Endodermal cell (in vitro differentiated cells): ENCODE measurements at places on chromosomes 1 and 21. TPM values are rescaled to one million over a fixed set of nuclear protein-coding genes. Genes with fewer than 3 reads are reported as not detected.

DNA sequence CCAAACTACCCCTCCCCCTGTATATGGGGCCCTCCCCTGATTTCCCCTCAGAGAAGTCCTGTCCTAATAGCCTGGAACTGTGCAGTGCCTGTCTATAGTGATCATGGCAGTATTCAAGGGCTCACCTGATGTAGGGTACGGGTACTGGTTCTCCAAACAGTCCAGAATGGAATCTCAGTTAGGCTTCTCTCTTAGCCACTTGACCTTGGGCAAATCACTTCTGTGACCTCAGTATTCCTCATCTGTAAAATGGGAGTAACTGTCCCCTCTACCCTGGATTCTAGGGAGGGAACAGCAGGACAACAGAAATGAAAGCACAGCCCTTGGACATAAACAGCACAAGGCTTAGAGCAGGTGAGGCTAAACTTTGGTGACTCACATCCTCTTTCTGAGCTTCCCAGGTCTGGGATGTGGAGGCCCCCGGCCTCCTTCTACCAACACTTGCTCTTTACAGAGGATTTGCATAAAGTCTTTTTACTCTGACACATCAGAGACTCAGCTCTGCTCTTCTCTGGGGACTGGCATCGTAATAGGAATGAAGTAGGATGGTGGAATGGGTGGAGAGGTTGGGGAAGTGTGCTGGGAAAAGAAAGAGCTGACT is 20.0 kb upstream of the PDZK1IP1 start:
- no peak for DNase-seq

DNA sequence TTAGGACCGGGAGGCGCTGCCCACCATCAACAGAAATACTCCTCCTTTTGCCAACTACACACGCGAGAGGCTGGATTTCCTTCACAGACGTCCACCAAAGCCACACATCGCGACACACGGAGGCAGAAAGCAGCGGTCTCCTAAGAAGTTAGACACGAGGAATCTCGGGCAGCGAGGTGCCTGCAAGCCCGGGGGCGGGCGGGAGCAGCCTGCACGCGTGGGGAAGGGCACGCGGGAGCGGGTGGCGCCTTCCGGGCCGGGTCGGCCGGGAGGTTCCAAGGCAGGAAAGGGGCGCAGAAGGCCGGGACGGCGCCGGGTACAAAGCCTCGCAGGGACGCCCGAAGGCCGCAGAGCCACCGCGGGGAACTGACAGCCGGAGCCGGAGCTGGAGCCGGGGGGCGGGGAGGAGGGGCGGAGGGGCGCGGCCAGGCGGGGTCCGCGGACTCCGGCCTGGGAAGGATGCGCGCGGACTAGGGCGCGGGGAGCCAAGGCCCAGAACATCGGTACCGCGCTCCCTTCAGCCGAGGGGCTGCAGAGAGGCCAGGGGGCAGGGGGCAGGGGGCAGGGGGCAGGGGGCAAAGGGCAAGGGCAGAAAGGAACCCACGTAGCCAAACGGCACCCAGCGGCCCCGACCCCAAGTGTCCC is 722 bp downstream of the NPHP4 start:
- DNase-seq: peak; percentile 83

DNA sequence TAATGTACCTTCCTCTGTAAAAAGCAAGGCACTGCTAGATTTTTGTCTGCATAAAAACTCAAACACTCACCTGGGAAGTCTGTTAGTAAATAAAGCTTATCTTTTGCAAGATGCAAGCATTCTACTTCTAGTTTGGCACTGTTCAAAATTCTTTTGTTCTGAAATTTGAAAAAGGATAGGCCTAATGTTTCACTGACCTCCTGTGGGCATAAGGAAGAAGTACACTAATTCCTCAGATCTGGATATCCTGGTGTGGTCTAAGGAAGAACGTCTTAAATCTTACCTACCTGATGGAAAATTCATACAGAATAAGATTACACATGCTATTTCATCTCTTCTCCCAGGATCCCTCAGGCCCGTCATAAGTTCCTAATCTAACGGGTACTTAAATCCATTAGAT is 93.5 kb upstream of the CAMK1G start:
- peak; percentile 18 for DNase-seq

GRCh38 chr1:75237316-75237715 is 103.1 kb downstream of the LHX8 start:
- DNase-seq: no peak

GRCh38 chr1:210650403-210650802 is 321.7 kb downstream of the HHAT start:
- no peak for DNase-seq

Gene ALPL
- 98.7 and 117 TPM in 2 replicates for total RNA-seq

DNA sequence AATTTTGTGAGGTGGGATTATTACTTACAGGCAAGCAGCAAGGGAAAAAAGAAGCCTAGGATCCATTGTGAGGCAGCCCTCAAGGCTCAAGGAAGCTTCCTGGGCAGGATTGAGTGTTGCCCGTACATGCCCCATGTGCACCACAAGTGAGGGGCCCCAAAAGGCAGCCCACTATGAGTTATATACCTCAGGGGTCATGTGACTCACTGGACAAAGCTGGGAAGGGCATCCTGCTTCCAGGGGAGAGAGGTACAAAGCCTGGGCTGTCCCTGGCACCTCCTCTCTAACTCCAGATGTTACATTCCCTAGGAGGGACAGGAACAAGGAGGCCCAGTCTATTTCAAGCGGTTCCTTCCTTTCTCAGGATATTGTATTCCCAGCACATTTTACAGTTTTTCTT is 34.0 kb upstream of the CD1D start:
- DNase-seq: no peak

- DNase-seq: no peak
These were observed 58.4 kb upstream of the RUNX1 start for GRCh38 chr21:35107520-35107919.

DNA sequence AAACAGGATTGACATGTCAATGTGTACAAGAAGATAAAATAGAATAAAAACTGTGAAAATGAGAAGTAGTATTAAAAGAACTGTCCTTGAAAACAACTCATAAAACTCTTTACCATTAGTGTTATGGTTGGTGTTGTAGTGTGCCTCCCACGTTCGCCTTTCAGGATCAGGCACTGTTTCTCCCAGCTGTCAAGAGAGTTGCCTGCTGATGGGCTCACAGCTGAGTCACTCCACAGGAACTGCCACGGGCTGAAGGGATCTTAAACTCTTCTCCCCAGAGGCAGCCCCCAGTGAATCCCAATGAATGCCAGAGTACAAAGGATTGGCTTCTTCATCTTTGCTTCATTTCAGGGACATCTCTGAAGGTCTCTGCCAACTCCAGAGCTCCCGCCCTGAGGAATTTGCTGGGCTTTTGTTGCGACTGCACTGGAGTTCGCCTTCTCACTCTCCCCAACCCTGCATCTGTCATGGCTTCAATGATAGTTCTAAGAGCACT is 119.6 kb downstream of the ADGRL2 start:
- peak; percentile 85 for DNase-seq

GRCh38 chr21:15121655-15122120 is 56.9 kb upstream of the NRIP1 start:
- peak; percentile 48 for DNase-seq

DNA sequence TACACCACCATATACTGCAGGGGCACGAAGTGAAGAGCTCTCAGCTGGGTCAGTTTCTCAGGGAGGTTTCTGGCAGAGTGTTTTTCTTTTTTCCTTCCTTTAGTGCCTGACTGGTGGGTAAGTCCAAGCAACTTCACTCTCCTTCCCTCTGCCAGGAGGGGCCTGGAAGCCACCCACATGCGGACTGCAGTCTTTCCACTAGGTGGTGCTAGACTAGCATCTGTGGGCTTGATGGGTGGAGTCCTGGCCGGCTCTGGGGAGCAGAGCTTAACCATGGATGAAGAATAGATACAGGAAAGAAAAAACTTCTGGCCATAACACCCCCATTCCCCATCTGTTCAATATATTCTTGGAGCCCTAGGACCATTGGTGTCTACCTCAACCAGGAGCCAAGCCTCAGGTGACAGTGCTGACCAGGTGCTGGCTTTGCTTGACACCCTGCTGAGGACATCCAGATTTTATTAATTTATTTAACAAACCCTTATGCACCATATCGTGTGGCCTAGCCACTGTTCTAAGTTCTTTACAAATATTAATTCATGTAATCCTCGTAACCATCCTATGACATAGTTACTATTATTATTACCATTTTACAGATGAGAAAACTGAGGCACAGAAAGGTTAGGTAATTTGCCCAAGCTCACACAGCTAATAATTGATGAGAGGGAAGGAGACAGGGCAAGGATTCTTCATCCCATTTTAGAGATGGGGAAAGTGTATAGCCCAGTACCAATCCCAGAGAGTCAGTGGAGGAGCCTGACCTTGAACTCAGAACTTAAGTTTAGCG is 126.7 kb upstream of the CSF3R start:
- peak; percentile 95 for DNase-seq

GRCh38 chr21:22474403-22474802 is 1476.2 kb downstream of the NCAM2 start:
- DNase-seq: no peak

GRCh38 chr1:199176713-199177112 is 537.9 kb downstream of the PTPRC start:
- no peak for DNase-seq

DNA sequence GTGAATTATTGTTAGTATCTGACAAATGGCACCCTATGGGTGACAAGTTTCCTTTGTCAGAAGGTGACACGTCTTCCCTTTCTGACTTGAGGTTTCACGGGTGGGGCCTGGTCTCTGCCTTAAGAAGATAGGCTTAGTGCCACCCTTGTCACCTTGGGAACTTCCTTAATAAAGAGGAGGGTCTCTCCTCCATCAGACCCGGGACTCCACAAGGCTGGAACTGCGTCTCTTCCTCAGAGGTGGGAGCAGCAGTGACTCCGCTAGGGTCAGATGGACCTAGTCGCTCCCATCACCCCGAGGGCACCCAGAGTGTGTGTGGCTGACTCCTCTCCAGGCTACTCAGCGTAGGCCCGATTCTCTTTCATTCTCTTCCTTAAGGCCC is 774 bp upstream of the WDTC1 start:
- DNase-seq: no peak

GRCh38 chr21:33984021-33984481 is 68.4 kb upstream of the ATP5PO start:
- no peak for DNase-seq

GRCh38 chr1:1371364-1371745 is 3.7 kb downstream of the AURKAIP1 start:
- no peak for DNase-seq

Gene COL8A2
- 0.15 to 0.49 TPM (median 0.18 TPM) in 3 replicates for total RNA-seq

DNA sequence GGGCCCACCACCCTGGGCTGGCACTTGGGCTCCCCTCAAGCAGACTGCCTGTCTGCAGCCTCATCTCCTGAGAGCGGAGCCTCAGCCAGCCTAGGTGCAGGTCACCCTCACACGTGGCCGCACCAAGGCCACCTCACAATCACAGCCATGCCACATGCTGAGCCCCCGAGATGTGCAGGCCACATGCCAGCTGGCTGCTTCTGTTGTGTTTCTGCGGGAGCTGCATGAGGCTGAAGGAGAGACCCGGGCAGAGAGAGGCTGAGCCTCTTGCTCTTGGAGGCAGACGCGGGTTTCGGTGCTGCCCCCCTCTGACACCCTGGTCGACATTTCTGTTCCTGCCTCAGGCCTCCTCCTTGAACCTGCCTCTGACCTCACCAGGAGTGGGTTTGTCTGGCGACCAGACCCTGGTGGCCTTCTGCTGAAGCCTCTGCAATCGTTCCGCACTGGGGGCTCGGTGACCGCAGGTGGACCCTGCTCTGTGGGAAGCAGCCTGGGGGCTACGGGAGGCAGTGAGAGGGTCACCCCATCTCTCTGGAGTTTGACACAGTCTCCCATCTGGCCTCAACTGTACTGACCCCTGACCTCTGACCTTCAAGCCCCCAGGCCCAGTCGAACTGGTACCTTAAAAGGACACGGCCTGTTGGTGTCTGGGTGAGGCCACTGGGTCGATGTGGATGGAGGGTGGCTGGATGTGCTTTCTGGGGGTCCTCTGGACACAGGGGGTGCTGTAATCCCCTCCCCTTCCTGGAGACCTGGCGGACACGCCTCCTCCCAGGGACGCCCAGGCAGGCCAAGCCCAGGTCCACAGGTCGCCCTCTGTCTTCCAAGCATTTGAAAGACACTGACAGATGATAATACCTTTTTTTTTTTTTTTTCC is 13.0 kb upstream of the C1orf174 start:
- peak; percentile 61 for DNase-seq

GRCh38 chr1:54413295-54413694 is 7.1 kb upstream of the SSBP3 start:
- DNase-seq: no peak

GRCh38 chr1:93016171-93016570 is 54.9 kb upstream of the DIPK1A start:
- no peak for DNase-seq

Gene TLCD4
- 6.4 and 7.7 TPM in 2 replicates for total RNA-seq

- DNase-seq: no peak
These were observed 36.1 kb upstream of the IVNS1ABP start for GRCh38 chr1:185353124-185353523.

DNA sequence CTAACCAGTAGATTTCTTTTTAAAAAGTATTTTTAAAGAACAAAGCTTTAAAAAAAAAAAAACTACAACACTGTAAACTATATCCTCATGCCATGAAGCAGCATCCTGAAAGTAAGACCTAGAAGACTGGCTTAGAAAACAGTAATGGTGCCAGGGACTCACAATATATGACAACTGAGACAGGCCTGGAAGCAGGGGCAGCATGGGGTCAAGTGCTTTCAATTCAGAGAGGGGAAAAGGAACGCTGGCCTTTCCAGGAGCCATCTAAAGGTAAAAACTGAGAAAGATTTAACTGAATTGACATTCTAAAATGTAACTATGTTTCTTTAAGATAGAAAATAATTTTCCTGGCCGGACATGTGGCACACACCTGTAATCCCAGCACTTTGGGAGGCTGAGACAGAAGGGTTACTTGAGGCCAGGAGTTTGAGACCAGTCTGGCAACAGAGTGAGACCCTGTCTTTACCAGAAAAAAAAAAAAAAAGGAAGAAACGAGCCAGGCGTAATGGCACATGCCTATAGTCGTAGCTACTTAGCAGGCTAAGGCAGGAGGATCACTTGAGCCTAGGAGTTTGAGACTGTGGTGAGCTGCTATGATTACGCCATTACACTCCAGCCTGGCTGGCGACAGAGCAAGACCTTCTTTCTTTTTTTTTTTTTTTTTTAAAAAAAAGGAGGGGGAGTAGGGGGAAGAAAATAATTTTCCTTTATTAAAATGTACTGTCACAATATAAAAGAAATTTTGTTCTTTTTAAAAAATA is 54.1 kb downstream of the SLC35D1 start:
- DNase-seq: no peak

- DNase-seq: no peak
These were observed 49.1 kb upstream of the CPLANE2 start for GRCh38 chr1:16286122-16286521.

Gene GON4L
- total RNA-seq: 52.7 and 64.6 TPM in 2 replicates

Gene SYT2
- 3.3 and 4.4 TPM in 2 replicates for total RNA-seq

- no peak for DNase-seq
These were observed 114.6 kb downstream of the NTPCR start for GRCh38 chr1:233064988-233065387.

- no peak for DNase-seq
These were observed 576.1 kb upstream of the RGS18 start for GRCh38 chr1:191582169-191582568.

- DNase-seq: no peak
These were observed 69.5 kb downstream of the PIK3CD start for GRCh38 chr1:9720785-9721605.

Gene P3R3URF
- total RNA-seq: not detected in 3 replicates

- peak; percentile 87 for DNase-seq
These were observed 182.9 kb upstream of the KCND3 start for GRCh38 chr1:112172294-112172882.
